Substantia nigra (tissue), 51 donors: ENCODE measurements at places on chromosomes 13 and 19.

DNA sequence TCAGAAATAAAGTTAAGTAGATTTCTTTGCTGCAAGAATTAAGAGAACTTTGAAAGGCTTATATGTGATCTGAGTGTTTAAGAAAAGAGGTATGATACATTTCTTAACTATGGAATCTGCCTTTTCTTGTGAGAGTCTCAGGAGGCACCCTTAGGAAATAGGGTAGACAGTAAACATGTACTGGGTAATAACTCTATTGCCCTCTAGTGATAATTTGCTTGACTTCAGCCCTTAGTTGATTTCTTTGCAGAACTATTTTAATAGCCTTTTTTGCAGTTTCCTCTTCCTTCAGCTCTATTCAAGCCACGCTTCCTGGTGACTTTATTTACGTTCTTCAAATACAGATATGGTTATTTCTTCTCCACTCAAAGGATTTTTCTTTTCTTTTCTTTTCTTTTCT lies 37.0 kb upstream of the CCNA1 start:
- DNase-seq = no peak

GRCh38 chr13:66845393-66845792 lies 384.7 kb downstream of the PCDH9 start:
- DNase-seq = no peak

- DNase-seq = no peak
Observed at GRCh38 chr19:29923653-29924052, 18.4 kb upstream of the URI1 start.

DNA sequence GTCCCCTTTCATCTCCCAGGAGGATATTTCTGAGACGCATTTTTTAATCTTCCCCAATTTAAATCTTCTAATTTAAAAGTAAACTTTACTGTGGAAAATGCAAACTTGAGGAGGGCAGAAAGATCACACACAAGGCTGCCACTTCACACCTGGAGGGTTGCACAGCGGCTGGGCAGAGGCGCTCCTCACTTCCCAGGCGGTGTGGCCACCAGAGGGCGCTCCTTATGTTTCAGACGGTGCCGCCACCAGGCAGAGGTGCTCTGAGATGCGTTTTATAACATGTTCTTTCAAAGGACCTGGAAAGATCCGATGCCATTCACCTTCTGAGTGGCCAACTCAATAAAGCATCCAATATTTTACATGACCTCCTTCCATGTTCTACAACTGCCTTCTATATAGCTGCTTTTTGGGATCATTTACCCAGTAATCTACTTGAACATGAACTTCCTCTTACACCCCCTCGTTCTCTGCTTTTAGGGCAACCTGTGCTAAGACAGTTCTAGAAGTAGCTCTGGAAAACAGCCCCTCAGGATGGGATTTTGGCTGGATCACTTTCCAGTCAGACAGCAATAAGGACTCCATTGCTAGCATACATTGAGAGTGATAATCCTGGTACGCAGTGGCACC lies 14.8 kb upstream of the MTUS2 start:
- DNase-seq = no peak

DNA sequence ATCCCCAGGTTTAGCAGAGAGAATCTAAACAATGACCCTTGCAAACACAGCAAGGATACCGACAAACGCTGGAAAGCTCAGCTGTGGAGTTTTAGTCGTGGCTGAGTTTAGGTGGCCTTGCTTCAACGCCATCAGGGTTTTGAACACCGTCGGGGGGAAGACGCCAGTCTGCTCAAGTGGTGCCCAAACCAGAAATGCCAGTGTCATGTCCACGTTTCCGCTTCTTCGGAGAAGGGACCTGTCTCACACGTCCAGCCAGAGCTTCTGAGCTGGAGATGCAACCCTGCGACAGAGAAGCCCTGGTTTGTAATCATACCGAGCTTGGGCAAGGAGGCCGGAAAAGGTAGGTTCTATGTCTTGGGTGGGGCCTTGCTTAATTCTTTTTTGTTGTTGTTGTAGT lies 42.6 kb upstream of the ATP11A start:
- no peak for DNase-seq

GRCh38 chr19:5809053-5809452 lies 4.2 kb downstream of the NRTN start:
- DNase-seq = no peak
